ENCODE measurements at places on chromosomes 5 and 9. TPM values are rescaled to one million over a fixed set of nuclear protein-coding genes. Genes with fewer than 3 reads are reported as not detected.

Gene CAPSL
- 6.4 TPM for polyA plus RNA-seq

Gene SPRY4
- polyA plus RNA-seq = 60.9 TPM

Gene CSF1R
- polyA plus RNA-seq = 24.7 TPM

Gene AJM1
- 0.77 TPM for polyA plus RNA-seq

Gene SLC6A3
- 3.0 TPM for polyA plus RNA-seq

Gene ZNF474
- polyA plus RNA-seq = 1.7 TPM

Gene CDKN2B
- polyA plus RNA-seq = 0.15 TPM

DNA sequence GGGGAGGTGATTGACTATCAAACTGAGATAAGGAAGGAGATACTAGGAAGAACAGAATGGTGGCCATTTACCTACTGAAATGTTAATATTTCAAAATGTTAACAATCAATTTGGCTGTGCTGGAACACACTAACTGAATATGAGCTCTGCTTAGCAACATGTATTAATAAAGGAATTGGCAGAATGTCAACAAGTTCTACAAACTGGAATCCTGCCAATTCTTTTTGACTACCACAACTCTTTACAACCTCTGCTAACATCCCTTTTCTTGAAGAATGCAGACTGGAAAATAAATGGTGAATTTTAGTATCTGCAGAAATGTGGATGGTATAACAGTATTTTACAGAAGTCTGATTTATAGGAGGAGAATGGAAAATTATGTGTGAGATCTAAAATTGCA is 446.4 kb downstream of the ISL1 start:
- no peak for DNase-seq

DNA sequence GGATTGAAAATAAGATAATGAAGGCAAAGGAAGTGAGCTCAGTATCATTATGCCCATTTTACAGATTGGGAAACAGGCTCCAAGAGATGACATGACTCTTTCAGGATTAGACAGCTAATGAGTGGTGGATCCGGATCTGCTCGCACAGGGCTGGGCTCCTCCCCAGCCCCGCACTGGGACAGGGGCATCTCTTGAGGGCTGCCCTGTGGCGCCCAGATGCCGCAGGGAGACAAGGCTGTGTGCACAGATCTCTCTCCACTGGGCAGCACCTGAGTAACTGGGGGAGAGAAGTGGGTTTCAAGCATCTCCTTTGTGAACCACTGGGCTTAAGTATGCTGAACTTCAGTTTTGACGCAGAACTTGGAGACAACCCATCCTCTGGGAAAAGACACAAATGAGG is 43.9 kb downstream of the ADAMTS2 start:
- no peak for DNase-seq

DNA sequence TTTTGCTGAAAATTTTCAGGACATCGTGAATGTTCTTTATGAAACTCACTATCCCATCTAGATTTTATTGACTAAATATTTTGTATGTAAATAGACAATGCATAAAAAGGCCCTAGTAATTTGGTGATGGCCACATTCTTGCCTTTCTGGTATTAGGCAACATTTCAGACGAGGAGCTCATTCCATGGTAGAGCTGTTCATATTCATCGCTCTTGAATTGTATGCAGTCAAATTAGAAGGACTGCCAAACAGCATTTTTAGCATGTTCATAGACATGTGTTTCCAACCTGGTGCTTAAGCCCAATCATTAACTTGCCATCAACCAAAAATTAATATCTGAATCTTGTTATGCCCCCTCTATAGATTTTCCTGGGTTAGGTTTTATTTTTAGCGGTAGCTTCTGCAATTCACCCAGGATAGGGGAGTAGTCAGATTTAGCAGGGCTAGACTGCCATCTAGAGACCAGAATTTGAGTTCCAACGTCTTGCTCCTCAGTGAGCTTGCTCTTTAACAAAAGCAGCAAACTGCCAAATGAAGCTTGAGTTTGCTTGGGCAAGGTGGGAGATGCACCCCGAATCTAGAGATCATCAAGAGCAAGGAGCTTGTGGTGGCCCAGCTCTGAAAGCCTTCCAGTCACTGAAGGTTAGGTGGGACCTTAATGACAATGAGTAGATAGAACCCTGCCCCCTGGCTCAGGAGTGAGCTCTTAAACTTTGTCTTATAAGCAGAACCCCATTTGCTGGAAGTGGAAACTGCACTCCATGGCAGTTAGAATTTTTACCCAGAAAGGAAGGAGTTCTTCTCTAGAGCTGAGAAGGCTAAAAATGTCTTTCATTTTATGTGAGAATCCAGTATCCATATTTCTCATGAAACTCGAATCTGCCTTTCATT is 456.2 kb downstream of the RASEF start:
- DNase-seq = peak; percentile 79

- no peak for DNase-seq
These were observed 125.0 kb upstream of the RASGRF2 start for GRCh38 chr5:80835128-80835527.

- DNase-seq = no peak
These were observed 75.7 kb downstream of the ZNF608 start for GRCh38 chr5:124670722-124671184.

DNA sequence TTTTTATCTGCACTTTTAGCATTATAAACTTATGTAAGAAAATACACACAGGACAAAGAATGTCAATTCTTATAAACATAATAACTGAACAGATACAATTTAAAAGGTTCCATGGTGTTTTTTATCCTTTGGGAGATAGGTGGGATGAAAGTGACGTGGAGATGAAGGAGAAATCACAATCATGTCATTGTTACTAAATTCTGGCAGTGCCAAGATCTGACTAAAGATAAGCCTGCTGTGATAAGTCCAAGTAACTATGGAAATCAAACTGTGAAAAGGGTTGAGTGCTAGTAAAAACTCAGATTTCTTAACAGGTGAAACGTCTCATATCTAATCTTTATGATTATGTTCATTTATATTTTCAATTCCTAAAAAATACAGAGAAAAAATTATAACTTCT is 11.1 kb downstream of the LEAP2 start:
- DNase-seq = no peak

- no peak for DNase-seq
These were observed 51.0 kb downstream of the GLRA1 start for GRCh38 chr5:151873701-151874100.

DNA sequence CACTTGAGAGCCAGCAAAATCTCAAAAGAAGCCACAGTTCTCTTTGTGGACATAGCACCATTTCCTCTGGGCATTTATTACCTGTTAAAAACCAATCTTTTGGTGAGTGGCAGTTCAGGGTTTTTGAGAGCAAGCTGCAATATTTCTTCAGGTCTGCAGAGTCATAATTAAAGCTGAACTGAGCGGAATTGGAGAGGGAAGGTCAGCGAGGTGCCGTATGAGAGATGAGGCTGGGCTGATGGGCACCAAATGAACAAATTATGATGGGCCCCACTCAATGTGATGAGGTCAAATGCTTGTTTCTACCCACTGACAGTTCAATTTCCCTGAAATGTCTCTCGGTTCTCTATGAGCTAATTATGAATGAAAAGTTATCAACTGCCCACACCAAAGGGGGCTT is 231.9 kb downstream of the AP3B1 start:
- DNase-seq = no peak

GRCh38 chr9:87630266-87630665 is 95.7 kb upstream of the CTSL start:
- DNase-seq = no peak

GRCh38 chr5:126659805-126660482 is 59.2 kb downstream of the PHAX start:
- no peak for DNase-seq

GRCh38 chr5:152632360-152632759 is 227.3 kb upstream of the NMUR2 start:
- no peak for DNase-seq

DNA sequence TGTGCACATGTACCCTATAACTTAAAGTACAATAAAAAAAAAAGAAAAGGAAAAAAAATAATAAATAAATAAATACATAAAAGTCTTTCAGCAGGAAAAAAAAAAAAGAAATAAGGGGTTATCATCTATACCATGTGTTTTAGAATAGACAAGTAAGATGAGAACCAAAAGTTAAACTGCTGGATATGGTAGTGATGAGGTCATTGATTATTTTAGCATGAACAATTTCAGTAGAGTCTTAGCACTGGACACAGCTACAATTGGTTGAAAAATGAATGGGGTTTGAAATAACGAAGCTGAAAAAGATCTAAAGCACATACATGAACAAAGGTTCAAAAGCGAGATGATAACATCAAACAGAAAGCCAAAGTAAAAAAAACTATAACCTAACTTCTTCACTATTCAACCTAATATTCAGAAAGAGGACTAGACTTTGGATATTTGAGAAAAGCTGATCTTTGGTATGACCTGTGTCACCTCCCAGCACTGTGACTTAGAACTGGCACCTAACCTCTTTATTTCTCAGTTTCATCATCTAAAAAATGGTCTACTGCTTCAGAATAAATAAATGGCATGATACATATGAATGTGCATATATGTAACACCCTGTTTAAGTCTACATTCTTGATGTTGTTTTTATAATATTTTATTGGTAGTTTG is 133.3 kb downstream of the RAB3C start:
- DNase-seq = no peak

DNA sequence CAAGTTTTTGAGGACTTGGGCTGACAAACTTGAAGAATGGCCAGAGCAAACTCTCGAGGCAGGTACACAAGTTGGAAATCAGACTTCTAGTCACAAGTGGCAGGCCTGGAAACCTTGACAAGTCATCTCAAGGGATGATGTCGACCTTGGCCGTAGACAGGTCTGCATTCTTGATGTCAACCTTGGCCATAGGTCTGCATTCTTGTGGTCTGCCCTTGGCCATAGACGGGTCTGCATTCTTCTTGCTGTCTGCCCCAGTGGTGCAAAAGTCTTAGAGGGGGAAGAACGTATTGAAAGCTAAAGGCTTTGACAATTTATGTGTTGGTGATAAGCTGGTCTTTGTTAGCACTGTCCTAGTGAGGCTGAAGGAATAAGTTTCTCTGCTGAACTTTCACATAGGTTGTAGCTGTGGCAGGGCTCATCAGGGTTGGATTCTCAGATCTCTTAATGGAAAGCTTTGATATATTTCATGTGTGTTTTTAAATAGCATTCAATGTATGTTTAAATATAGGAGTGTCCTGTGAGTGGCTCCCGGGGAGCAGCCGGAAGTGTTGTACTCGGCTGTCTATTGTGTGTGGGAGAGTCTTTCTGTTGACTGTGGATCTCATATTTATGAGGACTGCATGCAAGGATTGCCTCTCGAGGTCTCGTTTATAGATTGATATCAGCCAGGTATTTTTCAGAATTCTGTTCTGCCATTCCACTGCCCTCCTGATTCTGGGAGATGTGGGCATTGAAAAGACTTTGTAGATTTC is 27.0 kb downstream of the SUB1 start:
- no peak for DNase-seq

GRCh38 chr5:86371061-86371460 is 246.7 kb upstream of the COX7C start:
- DNase-seq = no peak

DNA sequence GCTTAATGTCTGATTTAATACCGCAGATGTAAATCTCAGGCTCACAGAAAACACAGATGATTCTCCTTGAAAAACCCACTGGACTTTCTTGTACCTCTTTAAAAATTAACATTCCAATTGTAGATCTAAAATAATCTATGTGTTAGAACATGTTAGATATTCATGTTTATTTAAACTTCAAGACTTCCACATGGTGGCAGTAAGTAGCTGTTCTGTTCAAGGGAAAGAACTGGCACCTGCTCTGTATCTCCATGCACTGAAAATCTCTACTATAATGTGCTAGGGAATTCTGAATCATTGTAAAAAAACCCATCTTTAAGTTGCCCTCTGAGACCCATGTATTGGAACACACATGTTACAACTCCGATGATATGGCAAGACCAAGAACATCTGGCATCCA is 366.9 kb downstream of the DMRTA1 start:
- DNase-seq = peak; percentile 7

Measured in right lung (tissue), 10 donors.